Stimulated activated memory B cell treated with anti-CD40 and anti-IgM and Interleukin-4, amounts not matched to agents 10 μg/mL and 1 μg/mL and 100 μg/mL, for 72 hours (primary cell): ENCODE measurements at places on chromosomes 13 and 19.

- no peak for ATAC-seq
These were observed 10.4 kb downstream of the TSPAN16 start for GRCh38 chr19:11306337-11306736.

GRCh38 chr13:105773863-105774538 is 761.5 kb downstream of the EFNB2 start:
- no peak for ATAC-seq

DNA sequence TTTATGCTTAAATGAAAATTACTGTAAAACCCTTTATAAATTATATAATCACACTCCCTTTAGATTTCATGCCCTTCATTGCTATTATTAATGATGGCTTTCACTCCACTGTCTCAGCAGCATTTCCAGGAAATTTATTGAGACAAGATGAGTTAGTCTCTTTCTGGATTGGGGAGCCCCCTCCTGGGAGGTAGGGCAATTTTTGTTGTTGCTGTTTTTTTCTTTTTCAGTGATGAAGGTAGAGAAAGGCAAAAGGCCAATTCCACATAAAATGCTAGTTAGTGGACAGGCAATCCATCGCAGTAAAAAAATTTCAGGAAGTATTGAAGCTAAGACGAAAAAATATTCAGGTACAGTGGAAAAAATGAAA is 80.2 kb downstream of the TEX26 start:
- no peak for ATAC-seq

- no peak for ATAC-seq
These were observed 11.9 kb downstream of the SACS start for GRCh38 chr13:23421596-23421995.

- ATAC-seq = no peak
These were observed 10.7 kb downstream of the LILRA5 start for GRCh38 chr19:54302257-54302656.

DNA sequence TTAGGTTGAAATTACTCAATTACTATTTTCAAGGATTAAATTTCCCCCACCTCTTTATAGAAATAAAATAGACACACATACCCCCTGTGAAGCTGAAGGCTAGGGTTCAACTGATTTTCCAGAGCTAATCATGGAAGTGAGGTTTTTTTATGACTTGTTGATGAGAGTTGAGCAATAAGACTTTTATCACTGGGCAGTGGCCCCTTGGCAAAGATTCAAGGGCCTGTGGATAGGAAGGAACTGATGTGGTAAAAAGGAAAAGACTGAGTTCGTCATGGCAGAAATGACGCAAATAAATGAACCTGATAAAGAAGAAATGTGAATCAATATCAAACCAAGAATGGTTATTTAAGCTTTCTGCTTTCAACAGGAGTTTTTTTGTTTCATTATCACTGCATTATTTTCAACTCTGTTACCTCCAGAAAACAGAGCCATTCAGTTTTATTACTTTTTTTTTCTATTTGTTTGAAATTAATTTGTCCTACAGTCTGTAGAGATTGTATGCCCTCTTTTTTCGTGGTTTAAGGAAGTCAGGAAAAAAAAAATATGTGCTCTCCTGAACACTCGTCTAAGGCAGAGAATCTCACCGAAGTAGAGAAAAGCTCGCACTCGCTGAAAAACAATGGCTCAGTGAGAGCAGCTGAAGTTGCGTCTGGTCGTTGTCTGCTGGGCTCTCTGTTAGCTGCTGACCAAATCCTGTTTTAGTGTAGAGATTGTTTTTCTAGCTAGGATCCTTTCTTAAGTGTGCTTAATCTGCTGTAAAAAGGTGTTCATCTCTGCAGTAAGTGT is 38.9 kb downstream of the STOML3 start:
- no peak for ATAC-seq

DNA sequence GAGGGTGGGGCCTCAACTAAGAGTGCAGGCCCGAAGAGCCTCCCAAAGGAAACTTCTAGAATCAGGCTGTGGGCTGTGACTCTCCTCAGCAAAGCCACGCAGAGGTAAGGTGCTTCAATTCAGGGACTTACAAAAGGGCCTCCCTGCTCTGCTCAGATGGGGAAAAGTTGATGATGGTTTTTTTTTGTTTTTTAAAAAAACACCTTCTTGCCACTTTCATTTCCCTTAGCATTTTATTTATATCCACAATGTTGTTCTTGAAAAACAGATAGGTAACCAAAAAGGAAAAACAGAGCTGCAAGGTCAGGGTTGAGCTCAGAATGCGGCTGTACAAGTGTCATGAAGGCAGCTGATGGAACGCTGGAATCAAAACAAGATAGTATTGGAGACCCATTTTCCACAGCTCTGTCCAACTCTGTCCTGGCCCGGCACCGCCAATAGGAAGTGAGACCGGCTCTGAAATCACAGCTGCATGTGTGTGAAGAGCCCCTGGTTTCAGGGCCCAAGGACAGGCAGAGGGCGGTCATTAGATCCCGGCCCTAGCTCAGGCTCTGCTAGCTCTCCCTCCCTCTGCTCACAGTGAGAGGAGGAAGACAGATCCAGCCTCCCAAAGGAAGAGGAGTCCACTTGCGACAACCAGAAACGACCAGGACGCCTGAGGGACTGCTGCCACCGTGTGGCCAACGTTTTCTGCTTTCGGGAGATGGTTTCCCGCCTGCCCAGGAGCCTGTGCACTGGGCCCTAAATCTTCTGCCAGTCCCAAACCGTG is 58.3 kb downstream of the KLF2 start:
- ATAC-seq = peak; percentile 78
